ENCODE measurements at places on chromosomes 2 and 18.

DNA sequence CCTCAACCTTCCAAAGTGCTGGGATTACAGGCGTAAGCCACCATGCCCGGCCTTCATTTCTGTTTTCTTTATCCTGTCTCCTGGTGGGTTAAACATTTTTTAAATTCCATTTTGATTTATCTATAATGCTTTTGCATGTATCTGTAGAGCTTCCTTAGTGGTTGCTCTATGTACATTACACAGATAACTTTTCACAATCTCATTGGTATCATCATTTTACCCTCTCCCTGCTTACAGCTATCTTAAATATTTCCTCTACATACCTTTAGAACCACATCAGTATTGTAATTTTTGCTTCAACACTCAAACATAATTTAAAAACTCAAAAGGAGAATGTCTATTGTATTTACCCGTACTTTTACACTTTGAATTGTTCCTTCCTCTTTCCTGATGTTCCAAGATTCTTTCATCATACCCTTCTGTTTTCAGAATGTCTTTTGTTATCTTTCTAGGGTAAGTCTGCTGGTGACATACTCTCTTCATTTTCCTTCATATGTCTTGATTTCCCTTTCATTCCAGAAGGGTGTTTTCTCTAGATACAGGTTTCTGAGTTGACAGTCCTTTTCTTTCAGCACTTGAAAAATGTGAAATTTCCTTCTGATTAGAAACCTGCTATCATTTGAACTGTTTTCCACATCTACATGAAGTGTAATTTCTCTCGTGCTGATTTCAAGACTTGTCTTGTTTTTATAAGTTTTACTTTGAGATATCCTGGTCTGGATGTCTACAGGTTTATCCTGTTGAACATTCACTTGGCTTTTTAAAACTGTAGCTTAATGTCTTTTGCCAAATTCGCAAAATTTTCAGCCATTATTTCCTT lies 21.9 kb downstream of the PPP3R1 start:
- no peak for DNase-seq

- DNase-seq: no peak
Measured at GRCh38 chr2:206075113-206075512, 10.9 kb downstream of the INO80D start.

DNA sequence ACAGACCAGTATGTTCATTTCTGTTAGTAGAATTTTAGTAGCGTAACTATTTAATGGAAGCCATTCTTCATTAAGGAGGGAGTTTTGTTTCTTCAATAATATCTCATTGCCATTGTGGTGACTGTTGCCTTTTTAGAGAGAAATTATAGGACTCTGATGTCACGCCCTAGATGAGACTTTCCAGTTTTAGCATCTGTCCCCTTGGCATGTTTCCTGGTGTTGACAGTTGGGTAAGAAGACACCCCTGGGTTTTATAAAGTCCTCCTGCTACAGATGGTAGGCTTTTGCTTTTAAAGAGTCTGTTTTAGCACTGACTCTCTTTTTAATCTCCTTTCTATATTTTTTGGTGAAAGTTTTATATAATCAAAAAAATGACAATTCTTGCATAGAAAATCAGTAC lies 41.9 kb downstream of the KCNJ3 start:
- DNase-seq: no peak

- no peak for DNase-seq
Measured at GRCh38 chr2:220847589-220847988, 724.5 kb downstream of the EPHA4 start.

DNA sequence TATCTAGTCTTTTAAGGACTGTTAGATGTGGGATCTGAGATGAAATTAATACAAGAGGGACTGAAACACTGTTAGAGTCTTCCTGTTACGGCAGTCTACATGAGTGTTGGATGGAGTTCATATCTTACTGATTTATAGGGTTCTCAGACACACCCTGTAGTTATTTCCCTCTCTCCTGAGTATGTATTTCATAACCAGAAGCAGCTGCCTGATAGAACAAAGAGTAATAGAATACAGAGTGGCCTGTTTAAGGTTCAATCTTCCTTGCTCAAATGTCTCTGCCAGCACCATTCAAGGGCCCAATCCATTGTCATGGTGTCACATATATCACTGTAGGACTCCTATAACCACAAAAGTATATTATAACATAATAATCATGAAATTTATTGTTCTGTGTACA lies 1229.1 kb upstream of the ACVR2A start:
- no peak for DNase-seq

- DNase-seq: peak; percentile 26
Measured at GRCh38 chr2:23684395-23685176, 242.3 kb downstream of the ATAD2B start.

DNA sequence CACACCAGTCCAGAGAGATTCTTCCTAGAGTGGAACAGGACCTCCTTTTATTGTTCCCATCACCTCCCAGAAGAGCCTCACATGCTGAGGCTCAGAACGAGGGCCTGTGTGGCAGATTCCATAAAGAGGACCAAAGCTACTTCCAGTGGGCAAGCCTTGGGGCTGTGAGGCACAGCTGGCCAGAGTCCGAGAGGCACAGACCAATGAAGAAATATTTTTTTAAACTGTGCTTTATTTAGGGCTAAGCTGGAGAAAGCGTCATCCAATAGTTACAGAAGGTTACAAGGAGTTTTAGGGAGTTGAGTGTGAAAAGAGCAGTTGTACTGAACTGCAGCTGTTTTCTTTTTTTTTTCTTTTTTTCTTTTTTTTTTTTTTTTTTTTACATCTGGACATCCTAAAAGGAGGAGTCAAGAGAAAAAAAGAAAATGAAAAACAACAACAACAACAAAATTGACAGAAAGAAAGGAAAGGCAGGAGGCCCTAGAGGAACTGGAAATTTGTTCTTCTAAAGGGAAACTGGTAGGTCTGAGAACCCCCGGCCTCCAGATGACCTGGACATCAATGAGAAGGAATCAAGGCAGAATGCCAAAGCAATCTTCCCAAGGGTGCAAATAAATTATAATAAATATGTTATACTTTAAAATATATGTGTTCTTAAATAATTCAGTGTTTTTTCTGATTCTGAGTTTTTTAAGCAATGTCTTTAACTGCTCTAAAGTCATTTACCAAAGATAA lies 322.6 kb downstream of the CELF4 start:
- DNase-seq: no peak

DNA sequence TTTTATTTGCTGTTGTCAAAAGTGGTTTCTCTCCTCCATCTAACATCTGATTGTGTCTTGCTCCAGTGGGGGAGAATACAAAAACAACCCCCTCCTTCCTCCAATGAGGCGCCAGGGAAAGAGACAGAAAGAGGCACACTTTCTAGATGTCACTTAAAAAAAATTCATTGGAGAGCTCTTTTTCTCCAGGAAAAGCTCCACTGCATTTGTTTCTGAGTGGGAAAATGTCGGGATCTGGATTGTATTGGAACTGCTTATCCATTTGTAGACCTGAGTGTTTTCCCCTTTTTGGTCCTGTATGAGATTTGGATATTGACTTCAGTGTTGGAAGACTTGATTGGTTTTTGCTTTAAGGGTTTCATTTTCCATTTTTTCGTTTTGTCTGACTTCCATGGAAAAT lies 995 bp downstream of the MBD5 start:
- DNase-seq: peak; percentile 15

GRCh38 chr2:160270571-160271113 lies 70.6 kb upstream of the ITGB6 start:
- DNase-seq: no peak

DNA sequence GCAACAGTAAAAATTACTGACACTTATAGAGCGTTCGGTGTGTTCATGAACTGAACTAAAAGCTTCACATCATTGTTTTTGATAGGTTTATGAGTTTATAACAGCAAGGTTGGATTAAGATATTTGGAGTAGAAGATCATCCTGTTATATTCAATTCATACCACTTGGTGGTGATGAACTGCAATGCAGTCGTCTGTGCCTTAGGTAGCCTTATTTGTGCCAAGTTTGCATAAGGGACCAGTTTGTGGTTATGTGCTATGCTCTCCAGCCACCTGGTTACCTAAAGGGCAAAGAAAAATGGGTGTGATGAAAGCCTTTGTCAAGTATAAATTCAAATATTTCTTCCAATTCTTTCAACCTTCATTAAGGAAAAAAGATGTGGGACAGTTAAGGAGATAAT lies 150.9 kb upstream of the KCNH7 start:
- no peak for DNase-seq

GRCh38 chr18:55283309-55283708 lies 304.7 kb downstream of the TCF4 start:
- no peak for DNase-seq

GRCh38 chr2:231715988-231716616 lies 7.8 kb downstream of the PTMA start:
- DNase-seq: no peak

DNA sequence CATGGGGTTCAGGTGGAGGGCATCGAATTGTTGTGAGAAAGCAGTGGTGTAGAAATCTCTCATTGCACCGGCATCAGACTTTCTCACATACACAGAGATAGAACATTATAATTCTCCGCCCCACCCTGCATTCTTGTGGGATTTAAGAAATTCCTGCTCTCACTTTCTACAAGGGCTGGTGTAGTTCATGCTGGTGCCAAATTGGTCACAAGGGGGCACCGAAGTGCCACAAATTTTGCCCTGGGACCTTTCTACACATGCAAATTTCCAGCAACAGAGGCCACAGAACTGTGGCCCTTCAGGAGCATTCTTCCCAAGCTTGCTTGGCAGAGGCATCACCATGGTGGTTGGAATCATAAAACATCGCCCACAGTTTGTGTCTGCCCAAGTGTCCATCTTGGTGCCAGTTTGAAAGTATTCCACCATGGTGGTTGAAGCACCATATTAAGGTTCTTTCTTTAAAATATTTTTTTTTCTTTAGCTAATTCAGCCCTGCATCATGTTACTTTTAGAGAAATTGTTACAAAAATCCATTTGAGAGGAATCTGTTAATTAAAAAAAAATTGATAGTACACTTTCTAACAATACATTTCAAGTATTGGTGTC lies 521.2 kb upstream of the FANCL start:
- peak; percentile 61 for DNase-seq

DNA sequence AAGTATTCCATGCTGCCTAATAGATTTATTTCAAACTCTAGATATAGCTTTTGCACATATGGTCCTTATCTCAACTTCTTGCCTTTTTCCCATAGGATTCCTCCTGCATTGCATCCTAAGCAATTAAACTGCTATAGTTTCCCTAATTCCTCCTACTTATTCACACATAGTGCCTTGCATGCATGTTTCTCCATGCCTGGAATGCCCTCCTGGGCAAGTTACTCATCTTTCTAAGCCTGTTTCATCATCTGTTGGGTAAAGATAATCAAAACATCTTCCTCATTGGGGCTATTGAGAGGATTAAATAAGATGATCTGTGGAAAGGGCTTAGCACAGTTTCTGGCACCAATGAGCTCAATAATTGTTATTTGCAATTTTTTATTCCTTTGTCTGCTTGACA lies 726.5 kb downstream of the SLC4A3 start:
- DNase-seq: no peak

DNA sequence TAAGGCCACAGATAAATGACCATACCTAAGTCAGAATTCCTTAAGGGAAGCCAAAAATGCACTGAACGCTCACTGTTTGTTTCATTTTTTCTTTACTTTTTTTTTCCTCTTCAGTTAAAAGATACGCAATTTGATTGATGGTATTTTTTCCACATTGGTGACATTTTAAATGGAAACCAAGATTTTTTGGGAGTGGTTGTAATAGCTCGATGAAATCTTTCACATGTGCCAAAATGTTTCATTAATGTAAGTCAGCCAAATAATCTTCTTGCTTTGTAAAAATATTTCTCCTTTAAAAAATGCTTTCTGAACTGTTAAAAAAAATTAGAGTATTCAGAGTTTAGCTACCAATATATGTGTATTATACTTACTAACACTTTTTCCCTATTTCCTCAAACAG lies 339.8 kb downstream of the ZEB2 start:
- no peak for DNase-seq

- DNase-seq: peak; percentile 86
Measured at GRCh38 chr2:64646007-64646880, 7.5 kb downstream of the SERTAD2 start.

GRCh38 chr18:30920757-30921156 lies 121.8 kb downstream of the DSC3 start:
- DNase-seq: no peak

DNA sequence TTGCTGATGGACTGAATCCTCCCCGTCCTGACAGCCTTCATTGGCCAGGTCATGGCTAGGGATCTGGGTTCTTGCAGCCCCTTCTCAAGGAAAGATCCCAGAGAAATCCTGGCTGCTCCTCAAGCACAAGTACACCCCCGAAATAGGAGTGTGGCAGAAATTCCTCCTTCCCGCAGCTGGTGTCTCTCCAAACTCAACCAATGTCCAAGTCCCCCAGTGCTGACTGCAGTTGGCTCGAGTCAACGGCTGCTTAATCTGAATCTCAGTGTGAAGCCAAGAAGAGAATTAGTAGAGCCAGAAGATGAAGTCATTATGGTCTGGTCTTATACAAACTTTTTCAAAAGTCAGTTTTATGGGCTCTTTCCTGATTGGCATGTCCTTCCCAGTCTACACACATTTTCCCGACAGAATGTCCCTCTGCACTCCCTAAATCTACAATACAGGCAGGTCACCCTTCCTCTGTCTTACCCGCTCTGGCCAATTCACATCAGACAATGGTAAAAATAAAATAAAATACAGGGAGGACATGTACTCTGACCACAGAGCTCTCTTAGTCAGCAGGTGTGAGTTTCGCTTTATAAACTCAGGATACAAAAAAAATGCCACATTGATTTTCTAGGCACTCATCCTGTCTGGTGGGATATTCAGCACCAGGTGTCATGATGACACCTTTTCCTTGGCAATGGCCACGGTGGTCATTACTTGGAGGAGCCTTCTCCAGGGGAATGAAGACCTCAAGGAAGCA lies 76.9 kb upstream of the PAPOLG start:
- no peak for DNase-seq

DNA sequence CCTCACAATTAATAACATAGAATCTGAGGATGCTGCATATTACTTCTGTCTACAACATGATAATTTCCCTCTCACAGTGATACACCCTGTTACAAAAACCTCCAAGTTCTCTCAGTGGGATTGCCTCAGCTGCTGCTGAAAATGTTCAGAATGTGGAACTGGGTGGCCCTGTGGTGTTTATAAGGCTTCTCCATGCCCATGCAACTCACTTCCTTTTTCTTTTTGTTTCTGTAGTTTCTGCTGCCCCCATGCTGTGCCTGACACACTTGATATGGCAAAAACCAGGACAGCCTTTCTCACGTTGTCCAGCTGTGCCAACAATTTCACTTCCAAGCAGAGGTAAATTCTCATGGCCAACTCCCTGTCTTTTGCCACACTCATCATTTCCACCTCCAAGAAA lies 206.2 kb downstream of the RPIA start:
- peak; percentile 45 for DNase-seq

DNA sequence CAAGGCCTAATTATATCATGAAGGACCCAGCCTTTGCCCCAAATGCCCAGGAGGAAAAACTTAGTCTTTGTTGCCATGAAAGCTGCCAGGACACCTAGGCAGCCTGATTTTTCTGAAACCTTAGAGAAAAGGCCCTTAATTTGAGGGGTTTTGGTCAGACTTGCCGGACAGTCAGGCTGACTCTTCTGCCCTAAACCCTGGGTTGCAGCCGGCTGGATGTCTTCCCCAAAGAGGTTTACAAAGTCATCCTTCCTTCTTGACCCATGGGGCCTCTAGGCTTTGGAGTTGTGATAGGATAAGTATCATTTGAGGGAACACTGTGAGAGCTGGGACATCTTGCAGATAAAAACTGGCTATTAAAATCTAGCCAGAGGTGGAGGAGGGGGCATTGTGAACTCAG lies 2.4 kb upstream of the HOXD1 start:
- no peak for DNase-seq

- DNase-seq: no peak
Measured at GRCh38 chr2:22753476-22753875, 631.5 kb upstream of the KLHL29 start.

All from suppressor macrophage treated with lipopolysaccharide for 1 hour (primary cell).